ENCODE measurements at places on chromosomes 12 and 14.

GRCh38 chr14:31939934-31940333 is 137.2 kb upstream of the ARHGAP5 start:
- no peak for DNase-seq

- no peak for DNase-seq
Measured at GRCh38 chr14:99548255-99548654, 55.8 kb downstream of the CCDC85C start.

DNA sequence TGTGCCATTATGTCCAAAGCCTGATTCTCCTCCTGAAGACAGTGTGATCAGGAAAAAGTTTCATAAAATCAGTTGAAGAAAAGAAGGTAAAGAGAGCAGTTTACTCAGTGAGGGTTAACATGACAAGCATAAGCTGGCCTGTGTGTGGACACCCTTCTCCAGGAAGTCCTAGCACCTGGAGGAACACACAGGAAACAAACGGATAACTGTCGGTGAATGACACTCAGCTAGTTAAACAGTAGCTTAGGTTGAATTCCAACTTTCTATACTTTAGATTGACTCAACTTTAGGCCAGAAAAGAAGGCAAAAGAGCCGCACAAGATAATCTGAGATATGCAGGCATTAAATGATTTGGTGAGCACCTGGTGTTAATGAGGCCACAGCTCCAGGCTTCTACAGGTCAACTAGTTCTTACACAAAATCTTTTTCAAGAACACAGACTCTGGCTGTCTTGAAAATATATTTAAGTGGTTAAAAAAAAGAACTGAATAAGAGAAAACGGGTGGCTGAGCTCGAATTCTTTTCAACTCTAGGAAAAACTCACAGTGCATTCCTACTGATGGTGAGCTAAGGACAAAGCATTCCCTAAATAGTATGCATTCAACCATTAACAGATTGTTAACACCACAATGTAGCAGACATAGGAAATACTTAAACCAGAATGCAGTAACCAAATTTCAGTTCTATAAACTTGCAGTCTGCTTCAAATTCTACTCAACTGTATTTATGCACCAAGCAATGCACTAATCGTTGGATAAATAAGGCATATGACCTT is 56.9 kb upstream of the TSPAN8 start:
- DNase-seq, result no peak

DNA sequence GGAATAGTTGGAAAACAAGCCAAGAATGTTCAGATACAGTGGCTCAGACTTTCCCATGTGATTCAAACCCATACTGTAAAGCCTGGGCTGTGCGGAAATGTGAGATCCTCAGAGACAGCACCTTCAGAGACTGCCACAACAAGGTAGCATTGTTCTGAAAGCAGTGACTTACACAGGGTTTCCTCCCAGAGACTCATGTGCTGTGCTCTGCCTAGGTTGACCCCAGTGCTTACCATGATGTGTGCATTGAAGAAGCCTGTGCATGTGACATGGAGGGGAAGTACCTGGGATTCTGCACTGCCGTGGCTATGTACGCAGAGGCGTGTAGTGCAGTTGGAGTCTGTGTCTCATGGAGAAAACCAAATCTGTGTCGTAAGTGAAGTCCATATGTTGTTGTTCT is 219.4 kb downstream of the LRRK2 start:
- DNase-seq, result no peak

- no peak for DNase-seq
Measured at GRCh38 chr12:55955800-55956508, 9.9 kb downstream of the PMEL start.

DNA sequence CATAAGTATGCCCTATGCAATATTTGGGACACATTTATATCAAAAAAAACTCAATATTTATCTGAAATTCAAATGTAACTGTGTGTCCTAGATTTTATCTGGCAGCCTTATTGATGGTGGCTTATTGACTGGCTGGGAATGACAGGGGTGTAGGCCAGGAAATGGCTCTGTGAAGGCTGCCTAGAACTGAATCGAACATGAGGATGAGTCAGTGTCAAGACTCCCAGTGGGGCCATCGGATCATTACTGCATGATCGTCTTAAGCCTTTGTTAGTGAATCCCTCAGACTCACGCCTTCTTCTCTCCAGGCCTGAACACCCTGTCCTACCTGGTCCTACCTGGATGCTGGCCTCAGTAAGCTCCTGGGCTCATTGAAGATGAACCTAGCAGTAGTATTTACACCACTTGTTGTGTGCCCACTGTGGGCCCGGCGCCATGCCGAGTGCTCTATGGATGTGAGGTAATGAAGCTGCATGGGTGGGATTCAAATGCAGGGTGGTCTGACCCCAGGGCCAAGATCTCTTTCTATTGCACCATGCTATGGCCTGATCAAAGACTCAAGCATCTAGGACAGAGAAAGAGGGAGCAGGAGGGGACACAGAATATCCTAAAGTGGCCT is 21.0 kb upstream of the FAIM2 start:
- DNase-seq, result no peak

DNA sequence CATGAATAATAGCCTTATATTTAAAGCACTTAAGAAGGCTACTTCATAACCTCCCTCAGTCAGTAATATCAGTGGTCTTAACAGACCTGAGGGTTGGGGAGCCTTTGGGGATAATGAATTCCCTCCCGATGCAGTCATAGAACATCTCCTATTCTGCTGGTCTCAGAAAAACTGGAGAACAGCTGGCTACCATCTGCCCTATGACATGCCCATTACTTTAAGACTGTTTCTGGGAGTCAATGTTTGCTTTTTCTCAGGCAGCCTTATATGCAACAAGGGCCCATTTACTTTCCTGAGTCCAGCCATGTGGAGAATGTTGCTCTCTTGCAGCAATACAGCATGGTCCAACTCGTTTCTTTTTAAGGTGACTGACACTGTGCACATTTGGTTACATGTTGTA is 161.7 kb upstream of the PARP11 start:
- DNase-seq, result no peak

DNA sequence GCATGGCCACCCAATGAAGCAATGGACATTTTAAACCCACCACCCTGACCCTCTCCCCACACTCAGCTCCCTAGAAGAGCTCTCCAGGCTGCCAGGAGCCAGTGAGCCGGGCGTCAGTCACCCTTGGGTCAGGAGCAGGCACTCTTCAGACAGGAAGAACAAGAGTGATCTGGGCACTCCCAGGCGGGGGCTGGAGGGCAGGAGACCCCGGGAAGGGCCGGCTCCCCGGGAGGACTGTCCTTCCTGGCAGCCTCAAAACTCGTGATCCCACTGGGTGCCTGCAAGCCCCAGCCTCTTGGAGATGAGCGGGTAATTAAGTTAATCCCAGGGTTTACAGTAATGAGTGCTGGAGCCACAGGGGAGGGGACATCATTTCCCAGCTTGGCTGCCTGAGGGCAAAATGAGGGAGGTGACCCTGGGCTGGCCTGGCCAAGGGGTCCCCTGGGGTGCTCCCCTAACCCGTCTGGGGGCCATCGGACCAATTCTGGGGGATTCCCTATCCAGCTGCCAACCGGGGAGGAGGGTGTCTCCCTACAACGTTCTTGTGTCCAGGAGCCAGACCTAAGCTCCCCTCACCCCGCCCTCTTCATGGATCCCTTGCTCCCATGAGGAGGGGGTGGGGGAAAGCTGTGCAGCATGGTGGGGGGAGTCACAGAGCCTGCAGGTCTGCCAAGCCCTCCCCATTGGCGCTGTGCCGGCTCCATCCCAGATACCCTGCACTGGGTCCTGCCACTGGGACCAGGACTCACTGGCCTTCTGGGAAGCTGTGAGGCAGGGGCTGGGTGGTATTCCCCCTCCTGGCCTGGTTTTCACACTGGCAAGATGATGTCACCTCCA is 59.2 kb downstream of the CCNK start:
- DNase-seq, result no peak

DNA sequence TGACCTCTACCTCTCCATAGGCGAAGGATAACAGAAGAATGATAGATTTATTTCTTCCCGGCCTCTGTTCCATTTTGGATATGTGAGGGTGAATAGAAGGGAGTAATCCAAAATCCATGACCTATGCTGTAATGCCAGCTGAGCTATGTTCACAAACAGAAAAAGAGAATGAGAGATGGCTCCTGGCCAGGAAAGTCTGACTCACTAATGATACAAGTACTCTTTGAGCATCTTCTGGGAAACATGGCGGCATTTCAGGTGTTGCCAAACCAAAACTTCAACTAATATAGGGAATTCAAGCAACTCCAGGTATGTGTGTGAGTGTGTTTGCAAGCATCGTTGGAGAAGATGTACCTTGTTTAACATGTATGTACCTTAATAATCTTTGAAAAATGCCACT is 55.1 kb downstream of the MED13L start:
- DNase-seq, result no peak

- no peak for DNase-seq
Measured at GRCh38 chr14:92973798-92974372, 50.9 kb downstream of the CHGA start.

DNA sequence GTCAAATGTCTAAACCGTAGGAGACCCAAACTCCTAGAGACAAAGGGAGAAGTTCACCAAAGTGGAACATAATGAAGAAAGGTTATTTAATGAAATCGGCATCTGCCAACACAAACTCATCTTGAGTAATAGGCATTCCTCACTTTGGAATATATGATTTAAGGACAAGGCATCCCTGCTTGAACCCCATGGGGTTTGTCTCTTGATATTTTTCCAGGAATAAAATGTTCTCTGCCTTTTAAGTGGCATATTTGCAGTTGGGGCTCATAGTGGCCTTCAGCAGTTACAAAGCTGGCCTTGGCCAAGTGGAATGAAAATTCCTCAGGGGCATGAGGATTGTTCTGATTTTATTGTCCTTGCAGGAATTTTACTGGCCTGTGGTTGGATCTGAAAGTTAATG is 7.1 kb downstream of the POP5 start:
- DNase-seq, result no peak

- no peak for DNase-seq
Measured at GRCh38 chr12:117350140-117350539, 11.3 kb downstream of the NOS1 start.

- no peak for DNase-seq
Measured at GRCh38 chr12:105296116-105297089, 34.1 kb upstream of the C12orf75 start.

- DNase-seq, result no peak
Measured at GRCh38 chr12:33708935-33709334, 269.3 kb upstream of the SYT10 start.

- no peak for DNase-seq
Measured at GRCh38 chr12:5050542-5050941, 6.9 kb downstream of the KCNA5 start.

DNA sequence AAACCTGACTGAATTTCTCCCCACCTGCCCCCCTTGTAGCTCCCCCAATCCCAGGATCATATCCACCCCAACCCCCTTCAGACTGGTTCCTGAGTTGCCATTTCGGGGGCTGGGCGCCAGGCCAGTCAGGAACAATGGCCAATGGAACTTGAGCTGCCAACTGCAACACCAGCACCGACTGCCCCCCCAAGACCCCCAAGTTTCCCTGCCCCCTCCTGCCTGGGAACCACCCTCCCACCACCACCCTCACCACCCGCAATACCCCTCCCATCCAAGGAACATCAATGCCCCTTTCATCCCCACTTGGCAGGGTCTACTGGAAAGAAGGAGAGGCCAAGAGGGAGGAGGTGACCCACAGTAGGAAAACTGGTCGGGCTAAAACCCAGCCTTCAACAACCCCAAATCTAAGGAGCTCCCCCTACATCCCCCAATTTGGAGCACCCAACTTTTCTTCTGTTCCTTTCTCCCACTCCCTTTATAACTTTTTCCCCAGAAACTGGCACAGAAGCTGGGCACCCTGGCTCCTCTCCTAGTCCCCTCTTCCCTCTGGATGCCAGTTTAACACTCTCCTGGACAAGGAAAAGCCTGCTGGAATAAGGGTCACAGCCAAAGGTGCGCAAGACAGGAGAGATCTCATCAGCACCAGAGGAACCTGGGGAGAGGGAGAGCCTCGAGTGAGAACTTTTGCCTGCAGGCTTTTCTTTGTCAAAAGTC is 1.6 kb upstream of the NDRG2 start:
- DNase-seq, result no peak

DNA sequence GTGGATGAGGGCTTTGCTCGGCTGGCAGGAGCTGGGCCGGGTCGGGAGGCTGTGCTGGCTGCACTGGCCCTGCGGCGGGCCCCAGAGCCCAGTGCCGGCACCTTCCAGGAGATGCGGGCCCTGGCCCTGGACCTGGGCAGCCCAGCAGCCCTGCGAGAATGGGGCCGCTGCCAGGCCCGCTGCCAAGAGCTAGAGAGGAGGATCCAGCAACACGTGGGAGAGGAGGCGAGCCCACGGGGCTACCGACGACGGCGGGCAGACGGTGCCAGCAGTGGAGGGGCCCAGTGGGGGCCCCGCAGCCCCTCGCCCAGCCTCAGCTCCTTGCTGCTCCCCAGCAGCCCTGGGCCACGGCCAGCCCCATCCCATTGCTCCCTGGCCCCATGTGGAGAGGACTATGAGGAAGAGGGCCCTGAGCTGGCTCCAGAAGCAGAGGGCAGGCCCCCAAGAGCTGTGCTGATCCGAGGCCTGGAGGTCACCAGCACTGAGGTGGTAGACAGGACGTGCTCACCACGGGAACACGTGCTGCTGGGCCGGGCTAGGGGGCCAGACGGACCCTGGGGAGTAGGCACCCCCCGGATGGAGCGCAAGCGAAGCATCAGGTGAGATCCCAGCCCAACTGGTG is 11.5 kb downstream of the ARHGEF40 start:
- DNase-seq, result no peak

All from vagina (tissue), 2 donors.